ENCODE measurements at places on chromosomes 5 and 9. TPM values are rescaled to one million over a fixed set of nuclear protein-coding genes. Genes with fewer than 3 reads are reported as not detected.

Gene SLC36A3
- total RNA-seq, result not detected

DNA sequence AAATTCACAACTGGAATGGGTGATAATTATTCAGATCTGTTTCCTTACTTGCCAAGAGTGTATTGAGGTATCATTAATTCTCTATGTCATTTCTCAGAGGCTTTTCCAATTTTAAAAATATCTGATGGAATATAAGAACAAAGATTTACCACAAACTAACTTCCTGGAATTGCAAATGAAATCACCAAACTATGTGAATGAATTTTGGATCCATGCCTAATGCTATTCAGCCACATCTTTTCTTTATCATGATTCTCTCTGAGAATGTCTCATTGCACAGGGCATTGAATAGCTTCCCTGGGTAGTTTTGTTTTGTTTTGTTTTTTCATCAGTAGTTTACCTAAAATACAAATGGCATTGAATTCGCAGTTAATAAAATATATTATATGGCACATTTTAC, 146.9 kb upstream of the FBN2 start:
- DNase-seq, result no peak

Gene PCDHGA12
- 4.3 TPM for total RNA-seq

- DNase-seq, result no peak
Observed at GRCh38 chr9:93601063-93601462, 24.7 kb downstream of the PHF2 start.

GRCh38 chr5:102718819-102719218, 36.3 kb upstream of the PAM start:
- DNase-seq, result no peak

Gene GHR
- total RNA-seq, result 0.75 TPM

Gene PPP1R2B
- total RNA-seq, result not detected

- DNase-seq, result no peak
Observed at GRCh38 chr9:127066851-127067136, 55.6 kb downstream of the ANGPTL2 start.

- DNase-seq, result no peak
Observed at GRCh38 chr5:2221450-2221849, 338.7 kb upstream of the IRX4 start.

Gene LCN1
- total RNA-seq, result not detected

DNA sequence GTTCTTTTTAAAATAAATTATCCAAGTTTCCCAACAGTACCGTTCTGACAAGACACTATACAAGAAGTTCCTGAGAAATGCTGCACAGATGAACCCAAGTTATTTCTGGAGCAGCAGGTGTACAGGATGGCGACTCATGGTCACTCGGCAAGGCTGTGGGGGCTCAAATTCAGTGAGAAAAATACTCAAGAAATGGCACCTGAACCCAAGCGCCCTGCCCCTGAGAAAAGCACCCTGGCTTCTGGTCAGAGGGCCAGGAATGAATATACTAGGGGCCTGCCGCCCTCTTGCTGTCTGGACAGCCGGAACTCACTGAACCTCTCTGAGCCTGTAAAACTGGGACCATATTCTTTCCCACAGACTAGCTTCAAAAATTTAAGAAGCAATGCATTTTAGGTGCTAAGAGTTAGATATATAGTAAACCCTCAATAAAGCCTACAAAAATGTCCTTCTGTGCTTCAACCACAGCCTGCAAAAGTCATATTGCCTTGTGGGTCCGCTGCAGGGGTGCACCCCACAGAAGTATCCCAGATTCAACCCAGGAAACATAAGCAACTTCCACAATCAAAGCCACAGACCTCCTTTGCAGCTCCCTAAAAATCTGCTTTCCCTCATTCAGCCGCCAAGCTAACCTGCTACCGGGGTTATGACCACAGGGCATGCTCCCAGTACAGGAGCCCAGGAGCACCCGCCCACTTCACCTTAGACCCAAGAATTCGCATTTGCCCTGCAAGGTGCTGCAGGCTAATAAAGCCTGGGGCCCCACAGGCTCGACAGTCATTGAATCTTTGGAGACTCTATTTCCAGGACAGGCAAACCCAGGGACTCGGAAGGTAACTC, 1.4 kb downstream of the RAPGEF1 start:
- peak; percentile 80 for DNase-seq

Gene BTNL3
- total RNA-seq, result 0.21 TPM

GRCh38 chr5:123450640-123451039, 27.4 kb upstream of the CEP120 start:
- DNase-seq, result peak; percentile 51

- no peak for DNase-seq
Observed at GRCh38 chr5:96278981-96279380, 154.1 kb downstream of the PCSK1 start.

- no peak for DNase-seq
Observed at GRCh38 chr5:125976421-125977000, 446.7 kb upstream of the GRAMD2B start.

DNA sequence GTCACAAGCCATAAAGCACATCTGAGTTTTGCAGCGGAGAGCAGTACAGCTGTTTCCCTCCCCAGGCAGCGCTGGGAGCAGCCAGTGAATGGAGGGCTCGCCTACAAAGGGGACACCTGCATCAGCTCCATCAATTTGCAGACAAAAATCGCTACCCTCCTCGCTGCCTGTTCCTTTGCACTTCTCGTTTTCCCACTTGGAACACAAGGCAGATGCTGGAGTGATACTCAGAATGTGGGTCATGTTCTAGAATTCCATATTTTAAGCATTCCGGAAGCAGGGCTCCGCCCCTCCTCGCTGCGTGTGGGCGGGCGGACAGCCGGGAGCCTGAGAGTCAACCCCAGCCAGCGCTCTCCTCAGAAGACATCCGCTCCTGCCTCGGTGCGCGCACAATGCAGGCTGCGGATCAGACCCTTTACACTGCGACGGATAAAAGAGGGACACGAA, 92.1 kb downstream of the LMNB1 start:
- no peak for DNase-seq

DNA sequence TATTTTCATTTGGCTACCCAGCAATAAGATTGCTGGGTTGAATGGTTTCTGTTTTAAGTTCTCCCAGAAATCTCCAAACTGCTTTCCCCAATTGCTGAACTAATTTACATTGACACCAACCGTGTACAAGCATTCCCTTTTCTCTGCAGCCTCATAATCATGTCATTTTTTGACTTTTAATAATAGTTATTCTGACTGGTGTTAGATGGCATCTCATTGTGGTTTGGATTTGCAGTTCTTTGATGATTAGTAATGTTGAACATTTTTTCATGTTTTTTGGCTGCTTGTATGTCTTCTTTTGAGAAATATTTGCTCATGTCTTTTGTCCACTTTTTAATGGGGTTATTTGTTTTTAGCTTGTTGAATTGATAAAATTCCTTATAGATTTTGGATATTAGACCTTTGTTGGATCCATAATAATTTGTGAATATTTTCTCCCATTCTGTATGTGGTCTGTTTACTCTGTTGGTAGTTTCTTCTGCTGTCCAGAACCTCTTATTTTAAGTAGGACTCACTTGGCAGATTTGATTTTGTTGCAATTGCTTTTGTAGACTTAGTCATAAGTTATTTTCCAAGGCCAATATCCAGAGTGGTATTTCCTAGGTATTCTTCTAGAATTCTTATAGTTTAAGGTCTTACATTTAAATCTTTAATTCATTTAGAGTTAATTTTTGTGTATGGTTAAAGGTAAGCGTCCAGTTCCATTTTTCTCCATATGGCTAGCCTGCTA, 793.7 kb downstream of the BRINP1 start:
- DNase-seq, result no peak

Gene SPOUT1
- total RNA-seq, result 14.0 TPM

DNA sequence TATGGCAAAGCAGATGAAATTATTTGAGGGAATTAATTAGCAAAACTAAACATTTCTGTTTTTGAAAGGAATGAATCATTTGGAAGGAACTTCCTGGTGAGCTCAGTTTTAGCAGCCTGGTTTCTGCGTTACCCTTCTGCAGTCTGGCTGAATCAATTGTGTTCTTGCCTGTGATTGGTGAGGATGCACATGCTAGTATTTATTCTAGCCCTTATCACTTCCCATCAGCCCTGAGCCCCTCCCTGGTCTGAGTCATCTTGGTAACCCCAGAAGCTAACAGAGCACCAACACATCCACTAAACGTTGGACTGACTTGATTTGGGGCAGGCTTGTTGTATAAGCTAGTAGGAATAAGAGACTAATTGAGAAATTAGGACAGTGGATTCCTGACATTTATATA, 6.6 kb downstream of the TJP2 start:
- DNase-seq, result peak; percentile 79

GRCh38 chr5:86112249-86112648, 505.5 kb upstream of the COX7C start:
- no peak for DNase-seq

DNA sequence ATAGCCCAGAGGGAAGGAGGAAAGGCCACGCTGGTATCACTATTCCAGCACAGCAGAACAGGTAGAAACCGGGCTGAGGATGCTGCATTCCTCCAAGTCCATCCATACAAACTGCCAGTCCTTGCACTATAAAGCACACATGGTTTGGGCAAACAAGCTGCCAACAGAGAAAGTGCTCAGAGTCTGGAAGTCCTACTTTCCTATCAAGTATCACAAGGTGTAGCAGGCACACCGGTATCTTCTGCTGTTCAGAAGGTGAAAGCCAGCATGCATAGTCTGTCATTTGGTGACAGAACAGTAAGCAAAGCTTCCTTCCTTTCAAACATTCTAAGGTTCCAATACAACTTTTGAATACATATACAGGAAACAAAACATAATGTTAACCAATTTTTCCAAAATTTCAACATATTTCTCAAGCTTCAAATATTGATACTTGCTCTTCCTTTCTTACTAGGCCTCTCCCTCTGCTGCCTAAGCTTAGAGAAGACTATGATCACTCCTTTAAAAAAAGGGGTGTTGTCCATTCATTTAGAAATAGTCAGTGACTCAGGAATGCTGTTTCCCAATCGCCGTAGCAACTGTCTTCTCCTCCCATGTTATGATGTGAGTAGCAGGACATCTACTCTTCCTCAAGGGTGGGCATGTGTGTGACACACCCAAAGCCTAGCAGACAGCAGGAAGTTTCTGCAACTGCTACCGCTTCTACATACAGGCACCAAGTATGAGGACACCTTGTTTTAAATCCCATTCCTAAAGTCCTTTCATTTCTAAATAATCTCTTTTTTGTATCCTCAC, 14.7 kb downstream of the DIAPH1 start:
- peak; percentile 90 for DNase-seq

Gene PIP5KL1
- total RNA-seq, result 0.36 TPM

DNA sequence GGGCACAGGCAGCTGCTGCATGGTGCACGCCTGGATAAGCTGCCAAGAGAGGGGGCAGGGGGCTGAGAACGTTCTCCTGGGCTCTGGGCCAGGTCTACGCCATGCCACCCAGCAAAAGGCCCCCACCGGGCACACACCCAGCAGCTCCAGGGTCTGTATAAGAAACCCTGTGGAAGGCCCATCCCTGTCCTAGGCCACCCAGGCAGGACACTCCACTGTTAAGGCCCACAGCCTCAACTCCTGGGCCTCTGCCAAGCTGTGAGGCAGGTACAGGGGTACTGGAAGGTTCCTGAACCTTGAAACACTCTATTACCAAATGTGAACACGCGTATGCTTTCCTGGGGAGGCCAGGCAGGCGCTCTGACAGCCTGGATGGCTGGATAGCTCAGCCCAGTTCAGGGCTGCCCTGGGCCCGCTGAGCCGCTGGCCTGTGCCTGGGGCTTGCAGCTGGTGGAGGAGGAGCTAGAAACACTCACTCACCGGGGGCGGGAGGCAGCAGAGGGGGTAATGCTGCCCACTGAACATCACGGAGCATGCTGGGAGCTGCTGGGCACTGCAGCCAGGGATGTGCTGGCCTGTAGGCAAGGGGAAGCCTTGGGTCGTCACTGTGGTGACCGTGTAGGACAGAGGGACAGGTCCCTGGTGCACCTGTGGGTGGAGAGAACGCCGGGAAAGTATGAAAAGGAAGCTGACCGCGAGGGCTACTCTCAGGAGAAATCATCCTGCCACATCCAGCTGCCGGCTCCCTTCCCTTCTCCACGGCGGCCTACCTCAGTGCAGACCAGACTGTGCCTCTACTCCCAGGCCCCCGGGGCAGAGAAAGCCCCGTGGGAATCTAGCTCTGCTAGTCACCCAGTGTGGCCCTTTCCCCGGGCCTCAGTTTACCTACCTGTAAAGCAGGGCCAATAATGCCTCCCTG, 6.0 kb downstream of the RNF44 start:
- DNase-seq, result peak; percentile 58

DNA sequence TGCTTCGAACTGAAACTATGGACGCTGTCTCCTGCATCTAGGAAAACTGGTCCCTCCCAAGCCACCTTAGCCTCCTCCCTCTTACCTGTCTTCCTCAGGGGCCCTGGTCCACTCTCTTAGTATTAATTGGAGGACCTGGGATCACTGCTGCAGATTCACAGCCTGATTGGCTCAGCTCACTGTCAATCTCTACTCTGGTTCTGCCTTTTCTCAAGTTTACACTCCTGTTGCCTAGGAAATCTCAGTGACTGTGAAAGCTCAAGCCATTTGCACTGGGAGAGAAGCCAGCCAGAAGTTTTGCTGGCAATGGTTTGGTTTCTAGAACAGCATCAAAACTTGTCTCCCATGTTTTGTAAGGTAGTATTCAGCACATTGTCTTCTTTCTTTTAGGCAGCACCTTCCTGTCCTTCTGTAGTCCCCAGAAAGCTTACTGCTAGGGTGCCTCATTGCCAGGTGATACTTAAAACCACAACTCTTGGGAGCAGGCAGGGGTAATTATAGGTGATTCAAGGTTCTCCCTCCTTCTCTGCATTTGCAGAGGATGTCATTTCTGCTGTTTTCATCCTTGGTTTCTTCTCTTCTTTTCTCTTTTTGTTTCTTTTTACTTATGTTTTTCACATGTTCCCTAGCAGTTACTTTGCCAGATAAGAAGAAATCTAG, at the start of gene CAPSL:
CAPSL (minus strand) TSS at position 55 of the 660 bp plus-strand sequence. CDS start 17,502 bp downstream, outside the sequence.
- peak; percentile 49 for DNase-seq

DNA sequence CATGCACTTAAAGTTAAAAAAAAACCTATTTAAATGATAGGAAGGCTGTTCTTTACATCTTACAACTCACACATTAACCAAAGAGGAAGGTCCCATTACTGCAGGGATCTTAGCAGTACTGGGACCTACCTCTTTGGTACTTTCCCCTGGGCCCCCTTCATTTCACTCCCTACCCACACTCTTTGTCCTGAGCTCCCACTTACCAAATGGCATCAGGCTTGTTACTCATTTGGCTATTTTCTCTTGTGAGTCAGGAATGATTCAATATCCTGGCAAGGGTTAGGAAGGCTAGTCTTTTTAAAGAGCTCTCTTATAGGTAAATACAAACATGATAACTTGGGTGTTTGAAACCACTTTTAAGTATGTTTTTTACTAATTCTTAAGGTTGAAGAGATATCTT, 117.4 kb upstream of the ELL2 start:
- peak; percentile 93 for DNase-seq

DNA sequence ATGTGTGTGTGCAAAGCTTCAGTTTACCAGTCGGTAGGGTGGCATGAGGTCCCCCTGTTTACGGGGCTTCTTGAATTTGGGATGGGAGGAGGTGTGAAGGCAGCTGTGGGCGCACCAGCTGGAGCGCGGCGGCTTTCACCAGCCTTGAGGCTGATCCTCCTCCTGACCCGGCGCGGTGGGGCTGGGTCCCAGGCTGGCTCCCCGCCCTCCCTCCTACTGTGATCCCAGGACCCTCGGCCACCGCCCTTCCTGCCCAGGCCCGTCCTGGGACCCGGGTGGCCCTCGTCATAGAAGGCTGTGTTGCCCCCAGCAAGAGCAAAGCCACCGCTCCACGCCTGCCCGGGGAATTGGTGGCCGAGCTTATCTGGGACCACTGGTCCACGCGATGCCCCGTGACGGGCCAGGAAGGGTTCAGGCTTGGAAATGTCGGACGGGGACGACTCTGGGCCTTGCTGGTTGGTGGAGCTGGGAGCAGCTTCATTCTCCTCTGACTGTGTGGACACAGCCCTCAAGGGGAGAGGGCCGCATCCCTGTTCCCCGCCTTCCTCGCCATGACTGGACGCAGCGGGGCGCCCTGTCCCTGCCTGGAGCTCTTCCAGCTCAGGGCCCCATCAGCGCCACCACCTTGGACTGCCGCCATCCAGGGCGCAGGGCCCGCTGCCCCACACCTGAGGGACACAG, 271.1 kb upstream of the IRX1 start:
- no peak for DNase-seq
